ENCODE measurements at places on chromosomes 4 and X.
A peak's percentile ranks its signal among the peaks of the same experiment; 100 is the strongest.

DNA sequence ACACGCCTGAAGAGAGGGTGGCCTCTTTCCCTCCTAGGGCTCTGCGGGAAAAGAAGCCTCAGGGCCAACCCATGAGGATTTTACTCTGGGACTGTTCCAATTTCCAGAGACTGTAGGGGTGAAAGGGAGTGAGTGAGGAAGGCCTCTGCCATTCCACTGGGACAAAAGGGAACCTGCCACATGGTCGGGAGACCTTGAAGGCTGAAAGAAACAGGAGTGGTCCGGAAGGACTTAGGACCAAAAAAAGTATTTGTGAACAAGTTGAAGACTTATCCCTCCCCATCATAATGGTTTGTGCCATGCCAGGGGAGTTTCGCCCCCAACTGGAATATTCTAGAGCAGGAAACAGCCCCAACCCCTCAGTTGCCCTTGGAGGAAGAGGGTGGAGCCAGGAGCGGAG is at the start of gene TEX13B:
TSS of gene TEX13B (minus strand) at position 15 of the 400 bp plus-strand sequence. CDS start 243 bp downstream, outside the sequence.
- no peak for DNase-seq

DNA sequence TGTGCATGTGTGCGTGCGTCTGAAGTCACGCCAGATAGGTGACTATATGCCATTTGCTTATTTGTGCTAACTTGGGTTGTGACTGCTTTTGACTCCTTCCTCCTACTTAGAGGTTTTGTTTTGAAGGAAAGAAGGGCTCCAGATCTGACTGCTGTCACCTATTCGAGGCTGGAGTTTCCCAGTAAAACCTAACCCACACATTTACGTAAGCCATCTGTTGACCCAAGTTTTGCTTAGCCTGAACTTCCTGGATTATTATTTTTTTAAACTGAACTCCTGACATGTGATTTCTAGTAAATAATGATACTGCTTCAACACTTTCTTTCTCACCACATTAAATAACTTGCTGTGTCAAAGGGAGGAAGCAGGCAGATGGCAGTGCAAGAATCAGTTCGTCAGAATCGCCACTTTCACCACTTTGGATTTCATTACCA is 41.5 kb downstream of the DTHD1 start:
- DNase-seq: peak; percentile 15

DNA sequence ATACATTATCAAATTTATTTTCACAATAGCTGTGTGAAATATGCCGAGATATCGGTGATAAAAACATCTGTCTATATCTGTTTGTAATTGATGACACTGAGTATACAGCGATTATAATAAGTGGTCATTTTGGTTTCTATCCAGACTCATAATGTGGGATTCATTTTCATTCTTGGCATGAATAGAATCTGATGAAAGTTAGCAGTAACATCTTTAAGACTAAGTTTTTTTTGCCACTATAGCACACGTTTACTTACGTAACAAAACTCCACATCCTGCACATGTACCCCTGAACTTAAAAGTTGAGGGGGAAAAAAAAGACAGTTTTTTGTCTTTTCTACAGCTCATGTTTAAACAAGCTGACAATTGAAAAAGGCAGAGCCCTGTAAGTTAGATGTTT is 86.4 kb downstream of the PPA2 start:
- no peak for DNase-seq

GRCh38 chrX:133985967-133986683 is 731 bp upstream of the GPC3 start:
- DNase-seq: no peak

DNA sequence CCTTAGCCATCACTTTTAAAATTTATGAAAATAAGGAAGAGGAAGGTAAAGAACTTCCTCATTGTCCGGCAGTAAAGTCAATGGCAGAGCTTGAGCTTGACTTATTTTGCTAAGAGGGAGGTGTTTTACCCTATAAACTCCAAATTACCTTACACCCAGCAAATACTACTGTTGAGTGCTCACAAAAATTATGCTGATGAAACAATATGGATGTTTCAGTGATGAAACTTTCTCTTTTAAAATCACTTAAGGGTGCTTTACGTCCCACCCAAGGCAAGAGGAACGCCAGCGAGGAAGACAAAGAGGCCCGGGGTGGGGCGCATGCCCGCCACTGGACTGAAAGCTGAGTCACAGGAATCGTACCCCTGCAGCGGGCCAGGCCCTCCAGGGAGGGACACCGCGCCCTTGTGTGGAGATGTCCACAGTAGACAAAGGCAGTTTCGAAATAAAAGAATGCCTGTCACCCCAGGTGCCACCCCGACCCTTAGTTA is 560 bp upstream of the TMSB4X start:
- no peak for DNase-seq

DNA sequence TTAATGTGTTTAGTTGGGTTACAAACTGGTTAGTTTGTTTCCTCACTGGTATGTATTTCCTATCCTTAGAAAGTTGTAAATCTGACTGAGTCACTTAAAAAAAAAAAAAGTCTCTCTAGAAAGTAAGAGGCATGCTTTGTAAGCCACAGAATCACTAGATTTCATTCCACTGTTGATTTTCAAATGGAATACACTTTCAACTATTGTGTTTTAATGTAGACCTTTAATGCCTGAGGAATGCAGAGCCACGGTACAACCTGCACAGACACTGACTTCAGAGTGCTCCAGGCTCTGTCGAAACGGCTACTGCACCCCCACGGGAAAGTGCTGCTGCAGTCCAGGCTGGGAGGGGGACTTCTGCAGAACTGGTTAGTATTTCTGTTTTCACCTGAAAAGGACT is 88.6 kb downstream of the HHIP start:
- DNase-seq: no peak

- DNase-seq: no peak
These were observed 49.5 kb downstream of the RPGR start for GRCh38 chrX:38277802-38278201.

GRCh38 chrX:107825698-107826237 is at the start of gene MID2:
TSS of gene MID2 (plus strand) at chrX:107825866. CDS start at chrX:107826427, 561 bp downstream.
- DNase-seq: peak; percentile 26

DNA sequence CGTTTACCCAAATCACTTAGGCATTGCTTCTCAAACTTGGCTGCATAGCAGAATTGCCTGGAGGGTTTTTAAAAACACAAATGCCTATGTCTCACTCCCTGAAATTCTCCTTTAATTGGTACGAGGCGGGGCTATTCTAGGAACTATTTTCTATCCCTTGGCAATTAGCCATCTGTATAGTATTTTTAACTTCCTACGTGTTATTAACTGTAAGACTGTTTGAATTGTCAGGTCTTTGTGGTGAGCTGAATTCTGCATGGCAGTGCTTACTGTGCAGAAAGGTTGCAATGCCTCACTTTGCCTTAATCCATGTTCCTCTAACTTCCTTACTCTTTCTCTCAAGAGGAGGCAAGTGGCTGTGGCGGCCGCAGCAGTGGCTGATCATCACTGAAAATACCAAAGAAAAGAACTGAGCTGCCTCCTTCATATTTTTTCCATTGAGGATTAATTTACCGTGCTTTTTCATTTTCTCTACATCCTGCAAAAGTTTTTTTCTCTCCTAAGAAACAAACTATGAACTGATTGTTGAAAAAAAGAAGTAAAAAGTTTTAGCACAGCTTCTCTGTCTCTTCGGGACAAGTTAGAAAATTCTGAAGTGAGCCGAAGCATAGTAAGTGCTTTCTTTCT is at the start of gene SHROOM3:
TSS of gene SHROOM3 (plus strand) at position 329 of the 627 bp plus-strand sequence. CDS start 824 bp downstream, outside the sequence.
- no peak for DNase-seq

GRCh38 chr4:186104114-186104889 is at the start of gene FAM149A:
TSS of gene FAM149A (plus strand) at chr4:186104704.
- peak; percentile 37 for DNase-seq

DNA sequence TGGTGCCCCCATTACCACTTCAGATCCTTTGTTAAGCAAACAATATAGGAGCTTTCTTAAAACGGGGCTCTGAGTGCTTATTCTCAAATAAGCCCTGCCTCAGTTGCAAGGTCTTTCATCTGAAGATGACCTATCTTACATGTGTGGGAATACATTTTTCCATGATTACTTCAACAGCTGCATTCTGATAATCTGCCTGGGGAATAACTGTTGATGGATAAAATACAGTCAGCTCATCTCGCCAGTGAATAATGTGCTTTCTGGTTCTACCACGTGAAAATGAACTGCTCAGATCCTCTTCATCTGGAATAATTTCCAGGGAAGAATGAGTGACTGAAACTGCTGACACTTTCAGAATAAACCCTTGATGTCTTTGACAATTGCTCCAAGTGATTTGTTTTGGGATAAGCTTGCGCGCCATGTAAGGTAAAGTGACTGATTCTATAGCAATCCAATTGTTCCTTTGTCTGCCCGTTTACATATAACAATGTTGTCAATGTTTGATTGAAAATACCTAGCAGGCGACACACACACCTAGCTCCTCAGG is 161.3 kb downstream of the RTL9 start:
- no peak for DNase-seq

- DNase-seq: no peak
These were observed 15.1 kb downstream of the XG start for GRCh38 chrX:2766906-2767305.

DNA sequence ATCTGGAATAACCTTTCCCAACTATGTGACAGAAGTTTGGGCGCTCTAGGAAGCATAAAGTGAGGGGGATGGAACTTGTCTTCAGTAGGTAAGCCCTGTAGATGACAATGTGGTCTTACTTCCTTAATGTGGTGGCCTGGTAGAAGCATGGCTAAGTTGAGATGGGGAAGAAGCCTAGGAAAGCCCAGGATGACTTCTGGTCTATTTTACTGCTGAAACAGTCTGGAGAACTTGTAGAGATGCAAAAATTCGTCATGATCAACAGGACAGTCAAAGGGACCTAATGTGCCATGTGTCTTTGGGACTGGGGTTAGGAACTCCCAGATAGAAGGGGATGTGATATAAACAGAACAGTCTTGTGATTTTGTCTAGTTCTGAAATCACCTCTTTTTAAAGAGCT is 40.8 kb downstream of the CCNG2 start:
- no peak for DNase-seq

DNA sequence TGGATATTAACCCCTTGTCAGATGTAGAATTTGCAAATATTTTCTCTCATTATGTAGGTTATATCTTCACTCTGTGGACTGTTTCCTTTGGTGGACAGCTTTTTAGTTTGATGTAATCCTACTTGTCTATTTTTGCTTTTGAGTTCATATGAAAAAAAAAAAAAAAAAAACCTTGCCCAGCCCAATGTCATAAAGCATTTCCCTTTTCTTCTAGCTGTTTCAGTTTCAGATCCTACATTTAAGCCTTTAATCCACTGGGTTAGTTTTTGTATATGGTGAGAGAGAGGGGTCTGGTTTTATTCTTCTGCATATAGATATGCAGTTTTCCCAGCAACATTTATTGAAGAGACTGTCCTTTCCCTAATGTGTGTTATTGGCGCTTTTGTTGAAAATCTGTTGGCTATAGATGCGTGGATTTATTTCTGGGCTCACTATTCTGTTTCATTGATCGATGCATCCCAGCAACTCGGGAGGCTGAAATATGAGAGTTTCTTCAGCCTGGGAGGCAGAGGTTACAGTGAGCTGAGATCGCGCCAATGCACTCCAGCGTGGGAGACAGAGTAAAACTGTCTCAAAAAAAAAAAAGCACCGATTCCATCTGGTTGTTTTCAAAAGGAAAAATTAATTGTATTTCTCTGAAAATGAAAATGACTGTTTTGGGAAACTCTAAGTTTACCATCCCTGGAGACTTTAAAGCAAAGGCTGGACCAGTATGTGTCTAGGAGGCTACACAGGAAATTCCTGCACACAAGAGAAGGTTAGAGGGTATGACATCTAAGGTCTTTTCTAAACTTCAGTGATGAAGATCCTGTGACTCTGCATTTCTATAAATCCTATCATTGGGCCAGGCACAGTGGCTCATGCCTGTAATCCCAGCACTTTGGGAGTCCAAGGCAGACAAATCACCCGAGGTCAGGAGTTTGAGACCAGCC is 35.6 kb downstream of the STEEP1 start:
- no peak for DNase-seq

- no peak for DNase-seq
These were observed 1.6 kb downstream of the APBB2 start for GRCh38 chr4:41212616-41213203.

- DNase-seq: no peak
These were observed 11.6 kb downstream of the POLR2B start for GRCh38 chr4:56990109-56990905.

GRCh38 chr4:48205107-48205506 is 64.5 kb downstream of the TEC start:
- DNase-seq: no peak

DNA sequence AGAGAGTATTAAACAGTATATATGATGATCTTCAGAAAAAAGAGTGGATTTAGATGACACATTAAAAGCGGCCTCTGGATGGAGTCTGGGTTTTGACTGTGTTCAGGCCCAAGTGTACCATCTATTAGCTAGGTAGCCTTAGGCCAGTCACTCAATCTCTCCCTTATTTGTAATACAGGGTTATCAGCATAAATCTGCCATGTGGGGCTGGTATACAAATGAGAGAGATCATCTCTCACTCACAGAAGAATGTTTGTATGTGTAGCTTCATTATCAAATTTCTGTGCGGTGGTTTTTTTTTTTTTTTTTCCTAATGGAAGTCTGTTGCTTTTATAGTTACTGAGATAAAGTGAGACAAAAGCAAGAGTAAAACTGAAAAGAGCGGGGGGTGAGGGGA is 12.7 kb downstream of the SLC2A9 start:
- DNase-seq: no peak

DNA sequence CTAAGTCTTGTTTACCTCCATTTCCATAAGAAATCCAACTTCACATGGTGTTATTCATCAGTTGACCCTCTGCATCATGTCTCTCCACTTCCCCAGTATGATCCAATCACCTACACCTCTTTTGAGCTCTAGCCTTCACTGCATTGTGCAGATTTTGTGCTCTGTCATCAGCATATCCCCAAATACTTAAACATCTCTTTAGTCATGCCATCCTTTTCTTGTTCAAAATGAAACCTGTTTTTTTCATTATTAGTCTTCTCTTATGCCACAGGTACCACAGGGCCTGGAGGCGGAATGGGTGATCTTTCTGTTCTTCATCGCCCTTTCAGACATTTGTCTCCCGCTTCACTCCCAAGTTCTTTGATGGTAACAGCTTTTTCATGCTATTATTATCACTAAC is 382.7 kb upstream of the GALNTL6 start:
- DNase-seq: no peak

- no peak for DNase-seq
These were observed 141.2 kb upstream of the ZIC3 start for GRCh38 chrX:137424679-137425078.

DNA sequence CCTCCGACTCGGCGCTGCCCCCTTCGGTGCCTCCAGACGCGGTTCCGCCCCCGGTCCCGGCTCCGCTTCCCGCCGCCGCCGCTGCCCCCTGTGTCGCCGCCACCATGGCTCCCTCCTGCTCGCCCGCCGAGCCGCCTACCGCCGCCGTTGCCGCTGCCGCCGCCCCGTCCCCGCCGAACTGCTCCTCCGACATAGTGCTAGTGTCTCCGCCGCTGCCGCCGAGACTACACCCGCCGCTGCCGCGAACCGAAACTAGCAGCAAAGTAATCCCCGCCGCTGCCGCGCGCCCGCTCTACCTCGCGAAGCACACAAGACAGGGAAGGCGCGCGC is 340 bp downstream of the HNRNPD start:
- DNase-seq: no peak

Data from T-helper 1 cell (primary cell).